ENCODE measurements at places on chromosomes 2 and 18.

GRCh38 chr2:151475071-151475470, 65.4 kb downstream of the RIF1 start:
- DNase-seq, result no peak

DNA sequence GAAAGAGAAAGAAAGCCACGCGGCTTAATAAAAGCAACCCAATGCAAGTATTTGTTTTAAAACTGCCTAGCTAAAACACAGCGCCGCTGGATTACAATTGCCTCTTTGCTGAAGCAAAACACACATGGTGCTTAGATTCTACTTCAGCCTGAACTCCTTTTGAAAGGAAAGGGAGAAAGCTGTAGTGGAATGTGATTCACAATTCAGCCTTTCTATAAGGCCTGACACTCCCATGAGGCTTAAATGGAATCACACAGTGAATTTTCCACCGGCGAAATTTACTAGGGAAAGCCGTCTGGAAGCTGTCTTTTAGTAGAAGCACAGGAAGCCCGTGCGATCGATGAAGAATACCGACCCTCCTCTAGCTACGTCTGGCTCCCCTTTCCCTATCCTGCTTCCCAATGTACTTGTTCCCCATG, 348.0 kb downstream of the DLGAP1 start:
- DNase-seq, result no peak

GRCh38 chr2:156334496-156335478, 2.3 kb upstream of the NR4A2 start:
- DNase-seq, result no peak

GRCh38 chr18:22504251-22505030, 86.7 kb upstream of the CTAGE1 start:
- DNase-seq, result no peak

- no peak for DNase-seq
Observed at GRCh38 chr2:85310330-85310729, 17.5 kb downstream of the TGOLN2 start.

GRCh38 chr2:232324778-232325177, 53.8 kb upstream of the ALPP start:
- DNase-seq, result no peak
